ENCODE measurements at places on chromosomes 2 and 18.

DNA sequence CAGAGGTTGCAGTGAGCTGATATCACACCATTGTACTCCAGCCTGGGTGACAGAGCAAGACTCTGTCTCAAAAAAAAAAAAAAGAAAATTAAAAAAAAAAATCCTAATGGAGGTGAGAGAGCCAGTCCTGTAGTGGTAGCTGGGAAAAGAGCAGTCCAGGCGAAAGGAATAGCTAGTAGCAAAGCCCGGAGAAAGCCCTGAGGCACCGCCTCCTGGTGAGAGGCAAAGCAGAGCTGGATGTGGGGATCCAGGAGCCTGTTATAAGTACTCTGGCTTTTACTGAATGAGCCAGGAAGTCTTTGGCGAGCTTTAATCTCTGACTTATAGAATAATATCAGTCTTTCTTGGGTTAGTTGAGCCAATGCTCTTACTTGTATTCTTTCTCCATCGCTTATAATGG is 6.6 kb upstream of the KLHL23 start:
- no peak for DNase-seq

- DNase-seq = no peak
Measured at GRCh38 chr2:170022692-170023091, 155.3 kb upstream of the MYO3B start.

DNA sequence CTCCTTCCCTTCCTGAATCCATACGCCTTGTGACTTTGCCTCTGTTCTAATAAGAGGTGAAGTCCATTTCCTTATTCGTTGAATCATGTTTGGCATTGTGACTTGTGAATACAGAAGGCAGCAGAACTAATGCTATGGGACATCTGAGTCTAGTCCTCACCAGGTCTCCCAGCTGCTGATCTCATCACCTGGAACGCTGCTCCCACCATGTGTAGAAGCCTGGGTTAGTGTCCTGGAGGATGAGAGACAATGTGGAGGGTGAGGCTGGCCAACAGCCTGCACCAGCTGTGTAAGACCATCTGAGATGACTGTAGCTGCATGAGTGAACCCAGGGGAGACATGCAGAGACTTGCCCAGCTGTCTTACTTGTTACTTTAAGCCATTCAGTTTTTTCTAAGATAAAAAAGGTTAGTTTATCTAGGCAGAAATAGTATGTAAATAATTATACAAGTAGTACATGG is 3.5 kb upstream of the HAAO start:
- no peak for DNase-seq

DNA sequence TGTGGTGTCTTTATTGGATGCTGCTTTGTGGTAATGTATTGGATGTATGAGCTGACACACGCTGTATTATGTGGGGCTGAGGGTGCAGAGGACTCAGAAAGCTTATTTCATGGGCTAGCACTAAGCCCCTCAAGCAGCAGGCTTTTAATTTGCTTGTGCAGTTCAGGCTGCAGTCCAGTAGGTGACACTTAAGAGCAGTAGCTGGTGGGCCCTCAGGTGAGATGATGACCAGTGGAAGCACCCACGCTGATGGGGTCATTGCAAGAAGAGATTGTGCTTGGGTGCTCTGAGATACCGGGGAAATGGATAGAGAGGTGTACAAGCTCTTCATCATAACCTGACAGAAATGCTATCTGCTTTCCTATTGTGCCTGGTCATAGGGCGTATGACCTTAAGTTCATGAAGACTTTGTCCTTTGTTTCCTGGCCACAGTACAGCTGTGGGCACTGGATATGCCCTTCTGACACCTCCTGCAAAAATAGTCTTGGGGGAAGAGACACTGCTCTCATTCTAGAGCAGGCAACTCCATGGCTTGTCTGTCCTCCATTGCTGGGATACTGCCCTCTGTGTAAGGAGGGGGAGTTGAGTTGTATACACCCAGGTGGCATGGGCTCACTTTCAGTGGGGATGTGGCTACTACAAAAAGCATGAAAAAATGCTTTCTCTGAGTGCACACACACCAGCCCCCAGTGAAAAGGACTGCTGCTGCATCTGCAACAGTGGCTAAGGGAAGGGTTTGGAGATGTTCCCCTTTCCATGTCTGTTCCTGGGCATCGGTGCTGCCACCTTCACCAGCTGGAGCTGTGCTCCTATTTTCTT is 205.7 kb upstream of the ZSWIM2 start:
- DNase-seq = no peak

DNA sequence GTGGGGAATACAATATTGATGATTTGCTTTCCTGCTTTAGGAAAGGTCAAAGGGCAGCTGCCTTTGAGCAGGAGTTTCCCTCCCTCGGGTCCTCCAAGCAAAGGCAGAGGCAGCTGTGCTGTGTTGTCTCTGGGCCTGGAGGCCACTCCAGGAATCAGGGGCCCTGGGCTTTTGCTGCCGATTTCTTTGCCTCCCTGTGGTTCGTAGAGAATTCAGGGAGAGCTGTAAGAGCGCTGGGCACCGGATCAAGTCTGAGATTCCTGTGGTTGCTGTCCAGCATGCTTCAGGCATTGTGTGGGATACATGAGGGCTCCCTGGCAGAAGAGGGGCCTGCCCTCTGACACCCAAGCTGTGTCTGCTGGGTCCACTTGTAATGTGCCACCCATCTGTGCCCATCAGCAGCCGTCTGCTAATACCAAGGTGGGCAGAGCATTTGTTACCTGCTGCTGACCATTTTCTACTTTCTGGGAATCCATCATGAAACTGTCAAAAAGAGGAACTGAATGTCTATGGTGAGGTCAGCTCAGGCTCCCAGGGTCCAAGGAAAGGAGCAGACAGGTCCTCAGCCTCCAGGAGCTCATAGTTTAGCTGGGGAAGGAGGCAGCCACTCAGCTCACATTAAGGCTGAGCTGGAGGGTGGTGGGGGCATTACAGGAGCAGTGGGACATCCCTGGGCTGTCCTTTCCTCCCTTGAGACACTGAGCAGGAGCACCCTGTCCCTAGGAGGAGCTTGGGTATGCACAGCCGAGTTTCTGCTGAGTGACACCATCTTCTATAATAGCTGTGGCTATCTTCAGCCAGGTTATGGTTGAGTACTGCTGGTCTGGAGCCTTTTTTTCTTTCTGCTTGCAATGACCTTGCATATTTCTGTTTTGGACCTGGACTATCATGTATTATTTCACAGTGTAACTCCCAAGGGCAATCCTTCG is 68.5 kb downstream of the CTIF start:
- DNase-seq = no peak

DNA sequence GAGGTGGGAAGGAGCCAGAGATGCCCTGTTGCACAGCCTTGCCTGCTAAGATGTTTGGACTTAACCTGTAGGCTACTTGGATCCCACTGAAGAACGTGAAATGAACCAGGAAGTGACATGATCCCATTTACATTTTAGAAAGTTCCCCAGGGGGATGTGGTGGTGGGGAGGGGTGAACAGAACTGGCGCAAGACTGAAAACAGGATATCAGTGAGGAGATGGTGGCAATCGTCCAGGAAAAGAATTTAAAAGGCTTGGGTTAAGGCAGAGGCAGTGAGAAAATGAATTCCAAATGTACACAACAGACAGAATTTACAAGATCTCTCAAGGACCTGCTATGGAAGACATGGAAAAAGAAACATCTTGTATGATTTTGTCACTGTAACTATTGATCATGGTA is 42.3 kb downstream of the SULT1C2 start:
- no peak for DNase-seq

GRCh38 chr2:180254872-180255271 is 247.8 kb upstream of the CWC22 start:
- no peak for DNase-seq
